Thyroid gland (tissue), 4 donors: ENCODE measurements at places on chromosomes 16 and 17. TPM values are rescaled to one million over a fixed set of nuclear protein-coding genes. Genes with fewer than 3 reads are reported as not detected.
A peak's percentile ranks its signal among the peaks of the same experiment; 100 is the strongest.

GRCh38 chr17:58100506-58100905 is 17.3 kb downstream of the DYNLL2 start:
- DNase-seq = no peak
- no peak overlapping the region for H3K27ac ChIP-seq
- no peak overlapping the region for H3K4me3 ChIP-seq
- no peaks in the 10 kb centered on the region for H3K36me3 ChIP-seq
- H3K4me1 ChIP-seq = no peaks in the 10 kb centered on the region

DNA sequence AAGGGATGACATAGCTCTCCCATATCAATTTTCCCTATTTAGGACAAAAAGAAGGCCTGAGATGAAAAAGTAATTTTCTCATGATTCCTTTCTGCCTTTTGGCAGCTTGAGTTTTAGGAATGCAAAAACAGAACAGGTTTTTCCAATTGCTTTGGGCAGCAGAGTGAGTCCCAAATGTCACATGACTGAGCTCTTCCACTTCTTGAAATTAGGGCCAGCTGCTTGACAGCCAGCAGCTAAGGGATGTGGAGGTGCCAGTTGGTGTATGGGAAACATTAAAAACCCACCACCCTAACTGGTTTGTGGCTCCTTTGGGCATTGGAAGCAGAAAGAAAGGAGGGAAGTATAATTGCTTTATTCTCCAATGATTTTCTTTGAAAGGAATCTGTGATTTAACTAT is 133.8 kb upstream of the FAM20A start:
- H3K27ac ChIP-seq = peak overlapping the region; percentile 95
- DNase-seq = peak; percentile 51
- H3K4me1 ChIP-seq = peaks cover 33% of the 10 kb centered on the region
- no peak overlapping the region for H3K4me3 ChIP-seq

GRCh38 chr17:75345514-75346167 is 56.4 kb upstream of the SLC25A19 start:
- H3K36me3 ChIP-seq = no peaks in the 10 kb centered on the region
- H3K27me3 ChIP-seq = no peaks in the 10 kb centered on the region
- no peak for DNase-seq
- peaks cover 44% of the 10 kb centered on the region for H3K4me1 ChIP-seq

GRCh38 chr17:1109606-1110540 is 69.9 kb downstream of the ABR start:
- peak; percentile 29 for DNase-seq
- peak overlapping the region; percentile 69 for H3K4me3 ChIP-seq
- H3K27ac ChIP-seq = peak overlapping the region; percentile 83
- no peaks in the 10 kb centered on the region for H3K27me3 ChIP-seq

DNA sequence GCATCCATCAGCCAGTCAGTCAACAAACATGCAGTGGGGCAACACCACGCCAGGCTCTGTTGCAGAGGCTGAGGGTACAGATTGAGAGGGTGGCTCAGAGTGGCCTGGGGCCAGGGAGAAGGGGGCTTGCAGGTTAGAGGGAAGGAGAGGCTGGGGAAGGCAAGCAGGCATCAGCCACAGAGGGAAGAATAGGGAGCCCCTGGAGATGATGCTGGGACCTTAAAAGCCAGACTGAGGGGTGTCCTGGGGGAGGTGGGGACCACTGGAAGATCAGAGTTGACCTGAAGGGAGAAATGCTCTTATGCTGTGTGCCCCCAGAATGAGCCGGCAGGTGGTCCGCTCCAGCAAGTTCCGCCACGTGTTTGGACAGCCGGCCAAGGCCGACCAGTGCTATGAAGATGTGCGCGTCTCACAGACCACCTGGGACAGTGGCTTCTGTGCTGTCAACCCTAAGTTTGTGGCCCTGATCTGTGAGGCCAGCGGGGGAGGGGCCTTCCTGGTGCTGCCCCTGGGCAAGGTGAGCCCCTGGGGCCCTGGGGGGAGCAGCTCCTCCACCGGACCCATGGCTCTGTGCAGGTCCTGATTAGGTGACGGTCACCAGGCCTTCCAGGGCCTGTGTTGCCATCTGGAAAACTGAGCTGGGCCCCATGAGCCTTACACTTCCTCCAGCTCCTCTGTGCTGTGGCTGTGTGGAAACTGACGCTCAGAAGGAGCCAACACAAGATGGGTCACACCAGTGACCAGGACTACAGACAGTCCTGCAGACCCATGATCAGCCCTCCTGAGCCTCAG is 1.7 kb downstream of the CORO1A start:
- H3K4me3 ChIP-seq = no peak overlapping the region
- DNase-seq = no peak
- no peaks in the 10 kb centered on the region for H3K27me3 ChIP-seq
- H3K4me1 ChIP-seq = peaks cover 10% of the 10 kb centered on the region
- no peak overlapping the region for H3K27ac ChIP-seq

DNA sequence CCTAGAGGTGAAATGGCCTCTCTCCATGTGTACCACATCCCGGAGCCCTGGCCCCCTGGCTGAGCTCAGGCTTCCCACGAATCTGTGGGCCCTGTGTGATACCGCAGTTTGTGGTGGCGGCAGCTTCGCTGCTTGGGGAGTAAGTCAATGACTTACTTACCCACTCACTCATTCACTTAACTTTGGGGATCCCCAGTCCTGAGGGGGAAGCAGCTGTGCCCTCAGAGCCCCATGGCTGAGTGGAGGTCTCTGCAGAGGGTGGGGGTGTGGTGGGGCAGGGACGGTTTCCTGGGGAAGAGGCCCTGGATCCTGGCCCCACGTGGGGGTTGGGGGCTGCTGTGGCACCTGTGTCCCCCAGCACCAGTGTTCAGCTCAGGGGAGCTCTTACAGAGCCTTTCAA is 13.2 kb downstream of the KCNJ12 start:
- no peak for DNase-seq
- H3K4me3 ChIP-seq = no peak overlapping the region
- no peaks in the 10 kb centered on the region for H3K27me3 ChIP-seq
- no peaks in the 10 kb centered on the region for H3K36me3 ChIP-seq
- H3K27ac ChIP-seq = no peak overlapping the region
- peaks cover 9% of the 10 kb centered on the region for H3K4me1 ChIP-seq

DNA sequence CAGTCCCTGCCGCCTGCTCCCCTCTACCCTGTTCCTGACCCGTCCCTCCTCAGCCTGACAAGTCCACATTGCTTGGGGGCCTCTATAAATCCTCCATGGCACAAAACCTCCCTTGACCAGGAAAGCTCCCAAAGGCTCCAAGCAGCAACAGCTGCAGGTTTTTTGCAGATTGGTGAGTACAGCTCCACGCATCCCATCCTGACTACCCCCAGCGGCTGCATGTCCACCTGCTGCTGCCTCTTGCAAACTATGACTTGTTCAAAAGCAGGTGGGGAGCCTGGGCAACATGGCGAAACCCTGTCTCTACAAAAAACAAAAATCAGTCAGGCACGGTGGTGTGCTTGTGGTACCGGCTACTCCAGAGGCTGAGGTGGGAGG is 122.8 kb downstream of the ANKRD11 start:
- no peak overlapping the region for H3K27ac ChIP-seq
- no peak overlapping the region for H3K4me3 ChIP-seq
- H3K27me3 ChIP-seq = no peaks in the 10 kb centered on the region
- peaks cover 53% of the 10 kb centered on the region for H3K4me1 ChIP-seq

- no peak overlapping the region for H3K27ac ChIP-seq
- H3K4me1 ChIP-seq = no peaks in the 10 kb centered on the region
- peaks cover 10% of the 10 kb centered on the region for H3K36me3 ChIP-seq
- H3K4me3 ChIP-seq = no peak overlapping the region
Observed at GRCh38 chr17:56886288-56886731, 27.5 kb downstream of the TRIM25 start.

GRCh38 chr16:20911361-20911760 is 10.8 kb downstream of the LYRM1 start:
- H3K27me3 ChIP-seq = no peaks in the 10 kb centered on the region
- no peak for DNase-seq
- H3K4me3 ChIP-seq = no peak overlapping the region
- H3K4me1 ChIP-seq = peaks cover 34% of the 10 kb centered on the region
- no peaks in the 10 kb centered on the region for H3K36me3 ChIP-seq

The CCDC200 gene
- total RNA-seq = not detected

The ZSCAN10 gene
- total RNA-seq = not detected

The C16orf96 gene
- total RNA-seq = 0.88 TPM

The OSGIN1 gene
- total RNA-seq = 14.5 TPM

The DNAH2 gene
- total RNA-seq = under 0.01 TPM

The RNF43 gene
- total RNA-seq = 2.1 TPM
